ENCODE measurements at places on chromosomes 11 and 22.
A peak's percentile ranks its signal among the peaks of the same experiment; 100 is the strongest.

DNA sequence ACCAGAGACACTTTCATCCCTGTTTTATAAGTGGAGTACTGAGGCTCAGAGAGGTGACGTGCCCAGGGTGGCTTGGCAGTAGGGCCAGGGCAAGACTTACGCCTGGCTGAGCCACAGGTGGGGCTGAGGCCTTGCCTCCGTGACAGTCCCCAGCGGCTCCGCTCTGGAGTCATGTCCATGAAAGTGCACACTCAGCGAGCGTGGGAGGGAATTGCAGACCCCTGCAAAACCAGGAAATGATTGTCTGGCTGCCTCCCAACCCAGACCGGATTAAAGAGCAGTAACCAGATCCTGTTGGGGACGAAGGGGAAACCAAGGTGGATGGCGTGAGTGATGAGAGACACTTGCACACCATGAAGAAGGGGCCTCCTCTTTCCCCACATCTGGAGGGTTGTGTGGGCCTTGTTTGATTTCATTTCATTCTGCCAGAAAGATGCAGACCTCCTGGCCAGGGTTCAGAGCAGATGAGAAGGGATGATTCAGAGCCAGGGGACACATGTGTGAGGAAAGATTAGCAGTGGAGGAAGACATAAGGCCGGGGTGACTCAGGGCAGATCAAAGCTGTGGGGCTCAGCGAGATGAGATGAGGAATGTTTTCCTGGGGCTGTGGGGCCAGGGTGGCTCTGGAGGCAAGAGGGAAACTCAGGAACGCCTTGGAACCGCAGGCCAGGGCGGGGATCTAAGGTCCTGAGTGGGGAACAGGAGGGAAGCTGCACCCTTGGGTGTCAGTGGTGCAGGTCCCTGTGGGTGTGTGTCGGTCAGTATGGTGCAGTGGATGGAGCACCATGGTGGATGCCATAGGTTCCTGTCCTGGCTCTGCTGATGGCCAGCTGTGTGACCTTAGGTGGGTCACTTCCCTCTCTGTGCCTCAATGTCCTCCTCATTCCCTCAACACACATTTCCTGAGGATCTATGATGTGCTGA is 29.9 kb upstream of the LRRC32 start:
- no peak for DNase-seq

DNA sequence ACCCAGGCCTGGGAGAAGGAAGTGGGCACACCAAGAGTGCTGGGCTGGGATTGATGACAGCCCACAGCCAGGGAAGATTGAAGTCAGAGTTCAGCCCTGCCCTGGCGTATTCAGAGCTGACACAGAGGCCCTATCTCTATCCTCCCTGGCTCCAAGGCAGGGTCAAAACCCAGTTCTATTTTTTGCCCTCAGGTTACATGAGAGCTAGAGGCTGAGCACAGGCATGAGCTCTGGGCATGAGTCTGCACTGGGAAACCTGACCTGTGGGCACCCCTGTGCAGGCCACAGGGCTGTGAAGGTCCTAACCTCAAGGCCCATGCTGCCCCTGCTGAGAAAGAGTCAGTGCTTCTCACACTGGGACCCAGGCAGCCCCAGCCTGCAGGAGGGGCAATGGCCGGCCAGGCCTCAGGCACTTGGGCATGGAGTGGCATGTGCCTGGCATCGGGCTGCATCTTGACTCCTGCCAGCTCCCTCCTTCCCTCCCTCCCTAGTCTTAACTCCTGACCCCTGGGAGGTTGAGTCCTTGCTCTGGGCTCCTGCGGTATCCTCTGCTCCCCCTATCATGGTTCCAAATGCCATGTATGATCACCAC is 5.4 kb downstream of the SLC35E4 start:
- no peak for DNase-seq

GRCh38 chr11:104946907-104947306 is 21.5 kb downstream of the CASP4 start:
- DNase-seq: peak; percentile 10

- no peak for DNase-seq
Observed at GRCh38 chr11:33564856-33565453, 135.7 kb downstream of the C11orf91 start.

DNA sequence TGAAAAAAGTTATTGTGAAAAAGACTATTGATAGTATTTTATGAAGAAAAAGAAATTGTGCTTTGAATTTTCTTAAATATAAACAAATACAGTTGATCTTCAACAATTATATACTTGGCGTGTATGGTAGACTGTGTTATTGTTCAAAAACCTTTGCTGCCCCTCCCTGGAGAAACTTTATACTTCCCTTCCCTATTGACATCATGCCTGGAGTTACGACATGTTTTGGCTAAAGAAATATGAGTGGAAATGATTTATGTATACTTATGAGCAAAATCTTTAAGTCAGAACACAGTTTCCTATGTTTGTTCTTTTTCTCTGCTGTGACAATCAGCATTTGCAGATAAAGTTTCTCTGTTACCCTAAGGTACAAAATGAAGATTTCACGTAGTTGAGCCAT is 243.8 kb downstream of the TMEM135 start:
- no peak for DNase-seq

GRCh38 chr22:49514641-49515040 is 313.0 kb downstream of the BRD1 start:
- DNase-seq: peak; percentile 59

DNA sequence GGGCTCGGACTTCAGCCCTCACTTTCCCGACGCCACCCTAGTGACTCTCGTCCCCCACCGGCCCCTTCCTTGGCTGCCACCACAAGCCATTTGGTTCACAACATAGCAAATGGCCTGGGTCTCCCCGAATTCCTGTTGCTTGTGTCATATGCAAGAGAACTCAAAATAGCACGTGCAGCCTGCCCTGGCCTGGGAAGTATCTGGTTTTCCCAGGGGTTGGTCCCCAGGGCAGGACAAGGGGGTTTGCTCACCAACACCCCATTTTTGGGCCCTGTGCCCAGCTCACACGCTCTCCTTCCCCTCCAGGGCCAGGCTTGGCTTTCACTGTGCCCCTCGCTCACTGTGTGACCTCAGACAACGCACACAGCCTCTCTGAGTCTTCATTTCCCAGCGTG is 12.8 kb upstream of the TPCN2 start:
- DNase-seq: no peak

DNA sequence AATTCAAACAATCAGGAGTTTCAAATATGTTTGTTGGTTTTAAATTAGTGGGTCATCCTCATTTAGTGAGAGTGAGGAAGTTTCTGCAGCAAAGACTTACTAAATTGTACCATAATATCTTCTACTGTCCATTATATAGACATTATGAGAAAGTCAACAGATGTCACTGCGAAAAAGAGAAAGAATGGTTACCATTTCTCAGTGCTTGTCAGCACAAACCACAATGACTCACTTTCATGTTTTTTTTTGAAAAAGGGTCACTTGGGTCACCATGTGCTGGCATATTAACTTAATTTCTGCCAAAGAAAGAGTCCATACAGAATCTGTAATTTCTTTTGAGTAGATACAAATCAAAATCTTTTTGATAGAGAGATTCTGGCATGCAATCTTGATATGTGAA is 924.6 kb upstream of the FAT3 start:
- no peak for DNase-seq

GRCh38 chr22:19546680-19547079 is 22.5 kb upstream of the CLDN5 start:
- DNase-seq: no peak

- no peak for DNase-seq
Observed at GRCh38 chr11:74636630-74637184, 44.3 kb downstream of the POLD3 start.

GRCh38 chr22:45544588-45545170 is 42.0 kb downstream of the FBLN1 start:
- DNase-seq: no peak

DNA sequence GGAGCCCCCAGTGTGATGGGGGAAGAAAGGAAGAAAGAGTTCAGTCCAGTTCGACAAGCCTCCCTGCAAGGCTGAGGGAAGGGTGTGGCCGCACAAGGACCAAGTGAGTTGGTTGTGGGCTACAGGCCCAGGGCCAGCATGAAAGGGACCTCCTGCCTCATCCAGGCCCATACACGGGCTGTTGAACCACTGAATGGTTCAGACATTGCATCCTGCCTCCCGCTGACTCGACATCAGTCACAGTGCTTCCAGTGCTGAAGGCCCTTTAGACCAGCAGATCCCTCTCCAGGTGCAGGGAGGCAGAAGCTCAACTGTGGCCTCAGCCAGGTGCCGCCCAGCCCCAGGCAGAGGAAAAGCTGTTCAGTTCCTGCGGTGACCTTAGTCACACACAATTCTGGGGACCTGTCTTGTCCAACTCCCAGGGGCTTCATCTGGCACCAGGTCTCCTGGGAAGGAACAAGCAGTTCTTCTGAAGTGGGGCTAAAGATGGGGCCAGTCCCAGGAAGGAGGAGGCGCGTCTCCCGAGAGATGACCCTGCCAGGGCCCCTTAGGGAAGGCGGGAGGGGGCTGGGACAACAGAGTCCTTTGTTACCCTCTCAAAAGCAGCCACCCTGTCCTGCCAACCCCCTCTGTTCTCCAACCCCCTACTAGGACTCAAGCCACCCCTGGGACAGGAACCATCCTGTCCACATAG is 6.6 kb downstream of the ARRB1 start:
- no peak for DNase-seq

GRCh38 chr11:79414644-79415317 is 26.0 kb downstream of the TENM4 start:
- DNase-seq: no peak

DNA sequence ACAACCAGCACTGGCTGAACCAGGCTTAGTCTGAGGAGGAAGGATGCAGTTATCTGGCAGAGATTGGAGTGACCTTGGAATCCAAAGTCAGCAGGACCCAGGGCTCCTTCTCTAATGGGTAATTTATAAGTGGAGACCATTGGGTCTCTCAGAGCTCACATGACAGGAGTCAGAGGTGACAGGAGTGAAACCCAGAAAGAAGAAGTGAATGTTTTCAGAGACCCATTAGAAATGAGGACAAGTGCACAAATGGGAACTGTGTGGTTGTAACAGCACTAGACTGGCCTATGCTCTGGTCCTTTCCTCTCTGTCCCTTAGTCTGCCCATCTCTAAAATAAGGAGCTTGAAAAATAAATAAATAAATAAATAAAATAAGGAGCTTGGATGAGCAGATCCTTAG is 107.4 kb downstream of the SERGEF start:
- no peak for DNase-seq

DNA sequence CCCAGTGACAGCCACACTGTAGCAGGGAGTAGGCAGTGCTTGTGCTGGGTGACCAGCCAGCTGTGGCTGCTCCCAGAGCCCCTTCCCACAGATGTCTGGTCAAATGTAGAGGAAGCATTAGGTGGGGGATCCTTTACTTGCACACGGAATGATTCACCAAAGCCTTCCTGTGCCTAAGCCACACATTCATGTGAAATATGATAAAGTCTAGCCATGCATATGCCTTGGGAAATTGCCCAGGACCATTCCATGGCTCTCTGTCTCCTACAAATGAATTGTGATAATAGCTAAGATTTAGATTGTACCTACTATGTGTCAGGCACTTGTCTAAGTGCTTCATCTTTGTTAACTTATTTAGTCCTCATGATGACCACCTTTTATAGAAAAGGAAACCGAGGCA is 217.5 kb upstream of the E2F8 start:
- DNase-seq: no peak

DNA sequence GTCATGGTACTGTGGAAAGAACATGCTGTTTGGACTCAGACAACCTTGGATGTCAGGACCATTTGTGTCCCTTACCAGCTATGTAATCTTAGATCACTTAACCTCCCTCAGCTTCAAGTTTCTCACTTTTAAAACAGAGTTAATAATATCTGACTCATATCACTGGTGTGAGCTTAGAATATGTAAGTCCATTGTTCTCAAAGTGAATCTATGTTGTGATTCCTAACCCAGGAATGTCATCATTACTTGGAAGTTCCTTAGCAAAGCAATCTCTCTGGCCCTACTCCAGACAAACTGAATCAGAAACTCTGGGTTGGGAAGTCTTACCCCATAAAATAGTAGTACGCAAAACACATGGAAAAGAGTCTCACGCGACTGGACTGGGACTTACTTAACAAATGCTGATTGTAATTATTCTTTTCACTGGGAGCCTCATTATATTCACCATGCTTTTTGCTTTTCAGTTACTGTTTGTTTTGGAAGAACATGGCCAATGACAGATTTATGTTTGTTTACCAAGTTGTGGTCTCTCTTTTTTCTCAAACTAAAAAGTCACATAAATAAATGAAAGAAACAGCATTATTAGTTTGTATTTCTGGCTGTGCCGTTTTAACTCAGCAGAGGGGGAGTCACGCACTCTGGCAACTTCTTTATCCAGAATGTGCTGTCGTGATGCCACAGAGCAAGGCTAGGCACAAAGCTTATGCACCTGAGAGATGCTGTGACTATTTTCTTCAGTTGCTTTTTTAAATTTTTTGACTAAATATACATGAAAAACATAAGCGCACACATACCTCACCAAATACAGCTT is 217.7 kb upstream of the CTSC start:
- DNase-seq: peak; percentile 38

DNA sequence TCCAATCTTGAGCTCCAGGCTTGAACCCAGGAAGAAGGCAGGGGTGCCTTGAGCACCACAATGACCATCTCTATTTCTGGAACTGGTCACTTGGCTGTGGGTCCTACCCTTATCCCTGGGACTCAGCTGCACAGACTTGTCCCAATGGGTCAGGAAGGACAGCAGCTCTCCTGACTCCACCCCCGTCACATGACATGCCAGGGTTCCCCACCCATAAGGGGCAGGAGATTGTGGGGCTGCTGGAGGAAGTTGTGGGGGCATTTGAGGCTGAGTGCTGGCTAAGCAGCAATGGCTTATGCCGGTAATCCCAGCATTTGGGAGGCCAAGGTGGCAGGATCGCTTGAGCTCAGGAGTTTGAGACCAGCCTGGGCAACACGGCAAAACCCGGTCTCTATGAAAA is 56.2 kb downstream of the NFAM1 start:
- no peak for DNase-seq

GRCh38 chr22:35997438-35997837 is 31.2 kb downstream of the RBFOX2 start:
- DNase-seq: no peak
